Activated naive CD8-positive, alpha-beta T cell treated with anti-CD3 and anti-CD28 coated beads, Interleukin-2, amount 10 ng/mL, durations not matched to agents 7 days and 5 days (primary cell): ENCODE measurements at places on chromosomes 16 and 17. TPM values are rescaled to one million over a fixed set of nuclear protein-coding genes. Genes with fewer than 3 reads are reported as not detected.

TTYH2 gene
- 11.2 TPM for total RNA-seq

ANKRD40CL gene
- not detected for total RNA-seq

DNA sequence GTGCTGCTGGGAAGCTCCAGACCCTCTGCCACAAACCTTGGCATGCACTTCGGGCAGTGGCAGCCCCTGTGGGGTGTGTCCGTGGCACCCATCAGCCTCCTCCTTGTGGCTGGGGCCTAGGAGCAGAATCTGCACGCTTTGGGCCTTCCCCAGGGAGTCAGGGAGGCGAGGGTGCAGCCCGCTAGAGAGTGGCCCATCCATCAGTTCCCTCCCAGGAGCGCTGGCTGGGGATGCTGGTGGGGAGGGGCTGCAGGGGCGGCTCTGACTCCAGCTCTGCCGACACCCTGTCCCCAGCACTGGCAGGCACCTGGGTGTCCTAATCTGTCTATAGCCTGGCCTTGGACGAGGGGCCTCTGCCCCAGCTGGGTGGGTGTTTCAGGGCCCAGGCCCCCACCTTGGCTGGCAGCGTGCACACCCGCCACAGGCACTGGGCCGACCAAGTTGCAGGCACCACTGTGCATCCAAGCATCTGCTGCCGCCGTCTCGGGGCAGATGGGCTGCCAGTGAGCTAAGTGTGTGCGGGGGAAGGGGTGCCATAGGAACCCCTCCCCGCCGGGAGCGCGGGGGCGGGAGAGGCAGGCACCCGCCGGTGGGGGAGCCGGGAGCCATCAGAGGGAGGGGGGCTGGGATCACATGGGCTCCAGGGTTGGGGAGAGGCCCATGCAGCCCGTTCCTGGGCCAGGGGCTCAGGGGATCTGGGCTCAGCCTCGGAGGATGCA, 30.2 kb downstream of the ENDOV start:
- no peak for DNase-seq

DNA sequence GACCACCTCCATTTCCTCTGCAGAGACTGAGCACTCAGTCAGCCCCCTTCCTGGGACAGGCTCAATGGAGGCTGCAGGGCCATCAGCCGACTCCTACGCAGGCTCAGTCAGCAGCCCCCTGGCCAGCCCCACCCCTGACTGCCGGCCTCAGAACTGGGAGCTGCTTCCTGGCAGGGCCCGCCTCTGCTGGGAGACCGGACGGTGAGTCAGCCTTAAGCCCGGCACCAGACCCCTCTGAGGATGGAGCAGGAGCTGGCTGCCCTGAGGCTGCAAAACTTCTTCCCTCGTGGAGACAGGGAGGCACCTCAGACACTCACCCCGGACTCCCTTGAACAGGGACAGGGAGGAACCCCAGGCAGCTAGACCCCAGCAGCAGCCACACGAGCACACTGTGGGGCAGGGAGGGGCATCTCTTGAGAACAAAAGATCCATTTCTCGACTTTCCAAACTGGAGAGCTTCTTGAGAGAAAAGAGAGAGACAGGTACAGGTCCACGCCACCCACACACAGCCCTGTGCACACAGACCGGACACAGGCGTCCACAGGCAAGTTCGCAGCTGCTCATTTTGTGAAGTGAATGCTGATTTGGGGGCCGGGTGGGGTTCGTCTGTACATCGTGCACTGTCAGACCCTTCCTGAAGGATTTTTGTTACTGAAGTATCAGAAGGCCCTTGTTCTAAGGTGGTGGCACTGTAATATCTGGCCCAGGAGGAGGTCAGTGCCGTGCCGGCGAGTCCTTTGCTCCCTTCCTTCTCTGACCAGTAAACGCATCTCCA, 1.3 kb upstream of the TUBB3 start:
- DNase-seq, result peak; percentile 57

- DNase-seq, result no peak
Observed at GRCh38 chr16:7579454-7579853, 246.8 kb downstream of the RBFOX1 start.

GRCh38 chr16:23149993-23150364, 727 bp upstream of the USP31 start:
- no peak for DNase-seq

GRCh38 chr16:46884513-46885293, 541 bp downstream of the GPT2 start:
- DNase-seq, result peak; percentile 48

- DNase-seq, result no peak
Observed at GRCh38 chr16:9437115-9437514, 345.7 kb downstream of the HAPSTR1 start.

DNA sequence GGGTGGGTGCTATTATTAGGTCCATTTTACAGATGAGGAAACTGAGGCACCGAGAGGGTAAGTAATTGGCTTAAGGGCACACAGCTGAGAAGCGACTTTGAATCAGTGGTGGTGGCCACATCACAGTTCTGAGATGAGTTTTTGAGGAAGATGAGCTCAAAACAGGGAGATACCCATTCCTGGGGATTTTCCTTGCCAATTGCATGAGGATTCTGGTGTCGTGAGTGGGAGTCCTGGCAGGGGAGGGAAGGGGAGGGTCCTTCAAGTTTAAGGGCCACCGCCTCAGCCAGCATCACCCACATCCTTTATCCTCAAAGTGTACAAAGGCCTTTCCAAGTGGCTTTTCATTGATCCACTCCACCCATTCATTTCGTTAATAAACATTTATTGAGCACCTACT, 45.3 kb downstream of the IL21R start:
- DNase-seq, result no peak

GRCh38 chr17:67246403-67246652, 1.3 kb upstream of the HELZ start:
- DNase-seq, result no peak
